Activated gamma-delta T cell treated with Interleukin-2 at 50 U/mL for 16 hours (primary cell): ENCODE measurements at places on chromosomes 1 and 21.
A peak's percentile ranks its signal among the peaks of the same experiment; 100 is the strongest.

DNA sequence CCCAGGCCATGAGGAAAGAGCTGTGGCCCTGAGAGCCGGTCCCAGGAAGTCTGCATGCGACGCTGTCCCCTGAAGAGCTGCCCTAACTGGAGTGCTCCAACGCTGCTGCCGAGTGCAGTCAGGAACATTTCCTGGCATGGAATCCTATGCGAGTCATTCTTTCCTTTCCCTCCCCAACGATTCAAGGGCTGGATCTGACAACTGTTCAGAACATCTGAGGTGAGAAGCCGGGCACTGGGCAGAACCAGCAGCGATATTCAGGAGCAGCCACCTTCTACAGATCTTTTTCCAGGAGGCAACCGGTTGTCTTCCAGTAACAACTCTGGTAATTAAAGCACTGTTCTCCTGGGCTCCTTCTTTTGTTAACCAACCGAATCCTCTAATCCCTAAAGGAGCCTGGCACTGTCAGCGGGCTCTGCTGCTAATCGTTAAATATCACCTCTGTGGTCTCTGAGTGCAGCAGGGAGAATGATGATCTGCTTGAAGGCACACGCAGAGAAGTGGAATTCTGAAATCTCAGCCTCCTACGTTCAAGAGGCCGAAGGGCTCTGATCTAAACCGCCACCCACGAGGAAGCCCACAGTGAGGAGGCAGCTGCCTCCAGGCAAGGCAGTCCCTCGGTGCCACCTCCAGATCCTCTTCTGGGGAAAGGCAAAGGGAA lies 55.8 kb downstream of the SLC45A1 start:
- no peak for DNase-seq

DNA sequence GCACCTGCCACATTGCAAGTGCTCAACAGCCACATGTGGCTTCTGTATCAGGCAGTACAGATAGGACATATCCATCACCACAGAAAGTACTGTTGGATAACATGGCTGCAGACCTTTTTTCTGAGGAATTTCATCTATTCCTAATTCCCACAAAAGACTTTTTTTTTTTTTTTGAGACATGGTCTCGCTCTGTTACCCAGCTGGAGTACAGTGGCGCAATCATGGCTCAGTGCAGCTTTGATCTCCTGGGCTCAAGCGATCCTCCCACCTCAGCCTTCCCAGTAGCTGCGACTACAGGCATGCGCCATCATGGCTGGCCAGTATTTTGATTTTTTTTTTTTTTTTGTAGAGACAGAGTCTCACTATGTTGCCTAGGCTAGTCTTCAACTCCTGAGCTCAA lies 33.3 kb downstream of the YARS1 start:
- no peak for DNase-seq

- DNase-seq: no peak
These were observed 43.6 kb upstream of the PDE9A start for GRCh38 chr21:42609811-42610210.

DNA sequence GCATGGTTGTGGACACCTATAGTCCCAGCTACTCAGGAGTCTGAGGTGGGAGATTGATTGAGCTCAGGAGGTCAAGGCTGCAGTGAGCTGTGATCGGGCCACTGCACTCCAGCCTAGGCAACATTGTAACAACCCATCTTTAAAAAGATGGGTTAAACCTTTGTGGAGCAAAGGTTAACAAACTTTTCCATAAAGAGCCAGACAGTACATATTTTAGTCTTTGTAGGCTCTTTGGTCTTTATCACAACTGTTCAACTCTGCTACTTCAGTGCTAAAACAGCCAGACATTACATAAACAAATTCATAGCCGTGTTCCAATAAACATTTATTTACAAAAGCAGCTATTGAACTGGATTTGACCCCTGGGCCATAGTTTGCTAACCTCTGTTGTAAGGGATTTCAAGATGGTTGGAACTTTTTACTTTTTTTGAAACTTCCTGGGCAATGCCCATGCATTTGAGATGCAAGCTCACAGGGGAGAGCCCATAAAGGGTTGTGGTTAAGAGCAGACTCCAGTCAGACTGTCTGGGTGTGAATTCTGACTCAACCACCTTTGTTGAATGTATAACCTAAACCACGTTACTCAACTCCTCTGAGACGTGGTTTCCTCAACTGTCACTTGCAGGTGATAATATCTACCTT lies 10.8 kb downstream of the INAVA start:
- peak; percentile 46 for DNase-seq

DNA sequence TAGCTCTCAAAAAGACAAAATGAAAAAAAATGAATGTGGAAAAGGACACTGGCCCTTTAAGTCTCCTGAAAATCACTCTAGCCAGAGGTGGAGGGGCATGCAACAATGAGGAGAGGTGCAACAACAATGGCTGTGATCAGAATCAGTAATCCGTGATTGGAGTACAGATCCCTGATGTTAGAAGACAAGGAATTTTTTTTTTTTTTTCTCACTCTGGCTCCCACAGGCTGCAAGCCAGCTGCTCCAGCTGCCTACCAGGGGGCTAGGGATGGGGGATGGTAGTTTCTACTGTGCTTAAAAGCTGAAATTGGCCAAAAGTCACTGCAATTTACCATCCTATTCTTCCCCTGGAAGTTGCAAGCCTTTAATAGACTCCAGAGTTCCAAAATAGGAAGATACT lies 54.5 kb downstream of the STYXL2 start:
- no peak for DNase-seq

DNA sequence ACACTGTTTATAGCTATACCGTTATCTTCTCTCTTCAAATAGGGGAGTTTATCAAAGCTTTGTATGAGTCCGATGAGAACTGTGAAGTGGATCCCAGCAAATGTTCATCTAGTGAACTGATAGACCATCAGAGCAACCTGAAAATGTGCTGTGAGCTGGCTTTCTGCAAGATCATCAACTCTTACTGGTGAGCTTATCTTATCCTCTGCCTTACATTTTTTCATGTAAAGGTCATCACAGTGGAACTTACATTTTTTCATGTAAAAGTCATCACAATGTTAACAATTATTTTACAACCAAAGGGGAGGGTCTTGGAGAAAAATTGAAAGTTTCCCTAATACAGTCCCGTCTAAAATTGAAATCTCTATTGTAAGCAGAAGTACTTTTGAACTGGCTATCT lies 45.2 kb downstream of the CLEC20A start:
- DNase-seq: no peak
